ENCODE measurements at places on chromosomes 2 and 18.

GRCh38 chr18:70311726-70312125 lies 22.9 kb downstream of the SOCS6 start:
- no peak for DNase-seq

DNA sequence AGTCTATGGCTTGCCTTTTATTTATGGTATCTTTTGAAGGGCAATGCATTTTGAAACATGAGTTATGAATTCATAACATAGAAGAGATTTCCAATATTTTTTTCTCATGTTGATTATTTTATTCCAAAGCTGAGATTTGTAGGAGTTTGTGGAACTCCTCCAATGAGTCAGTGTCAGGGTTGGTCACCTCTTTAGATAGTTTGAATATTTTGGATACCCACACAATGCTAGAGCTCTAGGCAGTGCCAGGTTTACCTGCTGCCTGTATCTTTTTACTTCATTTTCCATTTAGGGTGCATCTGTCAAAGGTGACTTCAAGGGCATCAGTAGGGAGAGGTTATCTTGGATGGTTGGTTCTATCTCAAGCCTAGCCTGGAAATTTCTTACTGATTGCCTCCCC lies 152.7 kb downstream of the CERS6 start:
- no peak for DNase-seq

GRCh38 chr2:9308186-9308955 lies 101.8 kb downstream of the ASAP2 start:
- no peak for DNase-seq

- DNase-seq: no peak
Observed at GRCh38 chr2:199589306-199589705, 131.6 kb upstream of the SATB2 start.

DNA sequence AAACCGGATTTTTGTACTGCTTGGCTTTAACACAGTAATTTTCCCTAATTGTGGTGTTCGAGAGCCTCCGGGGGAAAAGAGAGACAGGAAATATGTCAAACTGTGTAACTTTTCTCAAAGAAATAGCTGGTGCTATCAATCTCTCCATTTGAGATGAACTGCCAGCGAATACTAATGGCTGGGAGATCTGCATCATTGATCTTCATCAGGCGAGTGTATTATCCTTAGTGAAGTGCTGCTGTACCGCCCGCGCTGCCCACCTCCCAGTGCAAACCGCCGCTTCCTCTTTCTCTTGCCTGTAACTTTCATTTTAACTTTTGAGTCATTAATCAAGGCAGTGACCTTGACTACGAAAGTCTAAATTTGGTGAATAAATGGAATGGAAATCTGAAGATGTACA lies 246.1 kb upstream of the ST6GAL2 start:
- no peak for DNase-seq

DNA sequence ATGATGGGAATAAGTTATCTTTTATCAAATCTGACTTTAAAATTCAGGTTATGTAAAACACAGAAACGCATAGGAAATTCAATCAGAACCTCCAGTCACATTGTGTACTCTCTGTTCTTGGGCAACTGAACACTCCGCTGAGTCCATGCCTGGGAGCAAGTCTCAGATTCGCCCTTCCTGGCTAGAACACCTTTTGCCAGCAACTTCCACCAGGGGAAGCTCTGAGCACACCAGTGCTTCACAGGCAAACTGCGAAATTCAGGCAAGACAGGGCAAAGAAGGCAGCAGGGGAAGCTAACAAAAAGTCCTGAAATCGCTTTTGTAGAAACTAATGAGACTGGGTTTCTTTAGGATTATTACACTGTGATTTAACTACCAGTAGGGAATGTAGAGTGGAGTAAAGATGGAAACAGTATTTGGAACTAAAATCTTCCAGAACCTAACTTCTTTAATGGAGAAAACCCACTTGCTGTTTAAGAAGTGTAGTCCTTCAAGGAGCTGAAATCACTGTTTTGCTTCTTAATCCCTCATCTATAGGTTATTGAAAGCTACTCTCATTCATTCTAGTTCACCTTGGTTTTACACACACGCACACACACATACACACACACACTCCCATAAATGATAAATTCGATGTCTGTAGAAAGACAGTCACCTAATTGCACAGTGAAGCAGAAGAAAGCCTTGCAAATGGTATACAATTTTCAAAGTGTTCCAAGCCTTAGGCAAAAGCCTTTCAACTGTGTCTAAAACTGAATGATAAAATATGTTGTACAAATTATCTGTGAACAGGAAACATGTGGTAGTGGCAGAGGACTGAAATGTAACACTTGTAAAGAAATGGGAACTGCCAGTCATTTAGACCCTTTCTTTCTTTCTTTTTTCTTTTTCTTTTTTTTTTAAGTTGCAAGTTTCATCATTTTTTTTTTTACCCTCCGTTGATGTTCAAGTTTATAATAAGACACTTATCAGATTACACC lies 214.5 kb downstream of the TMEM182 start:
- DNase-seq: peak; percentile 65

DNA sequence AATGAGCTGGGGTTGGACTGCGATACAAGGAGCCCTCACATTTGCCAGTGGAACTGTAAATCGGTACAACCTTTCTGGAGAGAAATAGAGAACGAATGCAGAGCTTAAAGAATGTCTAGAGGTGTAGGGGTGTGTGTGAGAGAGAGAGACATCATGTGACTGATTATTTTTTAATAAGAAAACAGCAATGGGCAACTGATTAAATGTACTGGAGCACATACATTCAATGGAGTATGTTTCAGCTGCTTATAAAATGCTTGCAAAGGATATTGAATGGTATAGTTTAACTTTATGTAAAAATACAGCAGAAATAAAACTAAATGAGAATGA lies 391 bp upstream of the TMEM17 start:
- no peak for DNase-seq

DNA sequence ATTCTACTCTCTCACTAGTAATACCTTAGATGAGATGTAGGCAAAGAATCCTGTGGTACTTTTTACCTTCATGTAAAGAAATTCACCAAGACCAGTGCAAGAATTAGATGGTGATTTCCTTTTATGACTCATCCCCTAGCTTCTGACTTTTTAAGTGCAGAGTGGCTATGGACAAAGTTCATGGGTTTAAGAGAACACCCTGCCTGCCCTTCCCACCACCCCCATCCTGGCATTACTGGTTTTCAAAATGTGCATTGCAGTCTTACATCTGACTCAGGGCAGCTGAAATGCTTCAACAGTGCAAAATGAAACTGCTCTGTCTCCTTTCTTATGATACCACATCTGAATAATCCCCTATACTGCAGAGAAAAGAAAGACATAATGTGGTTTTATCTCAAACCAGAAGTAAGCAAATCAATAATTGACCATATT lies 22.6 kb downstream of the MAIP1 start:
- DNase-seq: no peak

DNA sequence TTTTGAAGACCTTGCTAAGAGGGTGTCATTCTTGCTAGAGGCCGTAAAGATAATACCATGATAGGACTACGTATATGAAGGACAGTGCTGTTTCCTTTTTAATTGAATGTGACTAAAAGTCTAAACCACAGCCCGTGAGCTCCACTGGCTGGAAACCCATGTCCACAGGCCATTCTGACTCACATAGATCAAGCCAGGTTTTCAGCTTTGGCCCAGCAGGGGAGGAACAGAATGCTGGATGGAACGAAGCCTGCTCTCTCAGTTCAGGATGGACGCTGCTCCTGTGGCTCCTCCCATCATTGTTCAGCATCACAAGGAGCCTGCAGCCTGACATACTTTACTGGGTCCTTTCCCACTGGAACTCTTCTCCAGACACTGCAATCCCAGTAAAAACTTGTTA lies 47.6 kb downstream of the ALPK2 start:
- no peak for DNase-seq

DNA sequence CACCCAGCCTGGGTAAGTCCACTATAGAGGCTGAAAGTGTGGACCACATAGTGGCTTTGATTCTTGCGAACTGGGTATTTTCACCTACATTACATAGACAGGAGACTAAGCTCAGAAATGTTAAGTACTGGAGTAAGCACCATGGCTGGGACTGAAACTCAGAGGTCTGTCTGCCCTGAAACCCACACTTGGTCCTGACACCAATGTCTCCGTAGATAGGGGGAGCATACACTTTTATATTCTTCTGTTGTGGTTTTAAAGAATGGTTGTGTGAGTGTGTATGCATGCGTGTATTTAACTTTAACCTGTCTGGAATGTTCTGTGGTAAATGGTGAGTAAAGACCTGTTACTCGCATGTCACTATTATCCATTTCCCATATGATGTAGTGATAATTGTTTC lies 10.3 kb upstream of the NPPC start:
- no peak for DNase-seq

DNA sequence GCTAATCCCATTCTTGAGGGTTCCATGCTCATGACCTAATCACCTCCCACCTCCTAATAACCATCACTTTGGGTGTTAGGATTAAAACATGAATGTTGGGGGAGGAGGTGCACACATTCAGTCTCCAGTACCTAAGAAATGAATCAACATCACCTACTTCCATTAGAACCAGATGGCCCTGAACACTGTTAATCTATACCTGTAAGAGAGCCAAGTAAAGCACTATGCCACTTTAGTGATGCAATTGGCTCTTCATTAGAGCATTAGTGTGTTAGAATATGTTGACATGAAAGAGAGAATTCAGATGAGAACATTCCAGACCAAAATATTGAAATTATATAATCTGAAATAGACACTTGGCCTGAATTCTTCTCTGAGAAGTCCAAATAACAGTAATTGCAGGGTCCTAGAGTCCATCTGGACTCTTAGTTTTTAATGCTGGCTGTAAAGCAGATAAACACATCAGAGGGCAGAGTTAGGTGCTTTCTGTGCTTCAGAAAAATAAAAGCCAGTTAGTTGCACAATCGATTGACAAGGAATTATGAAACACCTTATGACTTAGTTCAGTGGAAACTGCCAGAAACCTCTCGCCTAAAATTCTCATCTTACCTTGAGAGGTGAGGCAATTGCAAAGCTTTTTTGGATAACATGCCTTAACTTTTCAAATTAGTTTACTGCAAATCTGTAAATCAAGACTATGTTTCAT lies 923.7 kb downstream of the SLC4A3 start:
- no peak for DNase-seq

- peak; percentile 55 for DNase-seq
Observed at GRCh38 chr2:20647738-20648137, 3.2 kb downstream of the HS1BP3 start.

DNA sequence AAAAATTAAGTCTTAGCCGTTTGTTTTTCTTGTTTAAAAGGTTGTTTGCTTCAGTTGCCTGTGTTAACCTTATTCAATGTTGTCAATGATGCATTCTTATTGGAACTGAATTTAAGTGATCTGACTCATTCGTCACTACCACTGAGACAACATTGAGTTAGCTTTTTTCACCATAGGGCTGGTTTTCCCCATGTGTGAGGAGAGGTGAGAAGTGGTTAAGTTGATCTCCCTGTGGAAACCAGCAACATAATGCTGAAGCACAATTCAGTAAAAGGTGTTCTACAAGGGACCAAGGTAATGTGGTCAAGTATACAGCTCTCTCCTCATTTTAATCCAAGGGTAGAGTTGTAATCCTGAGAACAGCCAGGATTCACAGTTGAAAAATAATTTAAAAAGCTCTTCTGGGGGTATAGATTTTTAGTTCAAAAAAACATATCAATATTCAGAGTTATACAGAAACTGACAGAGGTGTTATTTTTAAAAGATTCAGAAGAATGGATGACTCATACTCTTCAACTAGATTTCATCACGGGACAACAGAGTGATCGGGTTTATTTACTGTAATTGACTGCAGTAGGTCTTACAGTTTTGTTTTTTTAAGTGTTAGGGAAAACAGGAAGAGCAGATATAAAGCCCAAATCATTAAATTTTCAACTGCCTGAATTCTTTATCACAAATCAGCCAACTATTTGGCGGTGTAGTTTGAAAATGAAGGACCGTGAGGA lies 12.6 kb downstream of the NOP58 start:
- DNase-seq: no peak

- no peak for DNase-seq
Observed at GRCh38 chr2:50596515-50596914, 435.4 kb downstream of the NRXN1 start.

DNA sequence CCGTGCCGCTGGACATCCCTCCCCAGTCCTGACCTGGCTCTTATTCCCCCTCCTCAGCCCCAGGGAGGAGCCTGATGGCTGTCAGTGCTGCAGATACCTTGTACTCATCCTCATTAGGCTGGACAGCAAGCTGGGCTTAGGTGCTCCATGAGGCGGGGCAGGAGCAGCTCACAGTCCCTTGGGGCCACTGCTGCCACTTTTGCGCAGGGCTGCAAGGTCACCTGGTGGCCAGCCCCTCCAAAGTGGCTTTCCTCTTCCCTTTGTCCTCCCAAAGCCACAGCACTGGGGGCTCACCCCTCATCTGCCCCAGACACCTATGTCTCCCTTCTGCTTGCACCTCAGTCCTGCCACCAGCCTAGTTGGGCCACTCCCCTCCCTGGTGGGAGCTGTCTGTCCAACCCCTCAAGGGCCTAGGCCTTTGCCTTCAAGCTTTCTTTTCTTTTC lies 60.8 kb downstream of the FAM168B start:
- no peak for DNase-seq

GRCh38 chr2:157898591-157898996 lies 22.5 kb upstream of the ACVR1 start:
- no peak for DNase-seq

DNA sequence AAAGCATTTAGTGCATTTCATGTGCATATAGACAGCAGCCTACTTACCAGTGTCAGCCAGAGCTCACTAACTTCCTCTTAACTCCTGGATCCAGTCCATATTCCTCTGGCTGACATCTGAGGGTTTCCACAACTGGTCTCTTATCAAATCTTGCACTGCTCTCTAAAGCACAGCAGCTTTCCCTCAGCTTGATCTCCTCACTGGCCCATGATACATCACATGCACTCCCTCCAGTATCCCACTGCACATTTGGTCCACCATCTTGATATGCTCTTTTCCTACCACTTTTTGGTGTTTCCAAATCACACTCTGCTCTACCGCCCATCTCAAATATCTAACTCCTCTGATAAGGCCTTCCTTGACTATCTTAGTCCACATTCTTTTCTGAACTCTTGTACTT lies 105.0 kb upstream of the ZFP36L2 start:
- no peak for DNase-seq

DNA sequence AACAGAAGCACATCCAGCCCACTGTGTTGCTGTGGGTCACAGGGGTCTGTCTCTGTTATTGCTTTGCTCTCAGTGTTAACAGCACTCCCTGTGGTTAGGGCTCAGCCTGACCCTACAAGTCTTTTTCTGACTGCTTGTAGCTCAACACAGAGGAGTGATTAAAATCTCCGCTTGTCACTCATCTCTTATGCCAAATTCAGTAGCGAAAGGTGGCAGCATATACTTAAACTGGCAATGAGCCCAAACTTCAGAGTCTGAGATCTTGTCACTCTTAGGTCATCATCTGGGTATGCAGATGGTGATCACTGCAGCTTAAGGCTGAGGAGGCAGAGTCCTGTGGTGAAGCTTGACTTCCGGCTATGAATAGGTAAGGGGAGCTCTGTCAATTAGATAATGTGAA lies 63.3 kb upstream of the CSRNP3 start:
- no peak for DNase-seq

DNA sequence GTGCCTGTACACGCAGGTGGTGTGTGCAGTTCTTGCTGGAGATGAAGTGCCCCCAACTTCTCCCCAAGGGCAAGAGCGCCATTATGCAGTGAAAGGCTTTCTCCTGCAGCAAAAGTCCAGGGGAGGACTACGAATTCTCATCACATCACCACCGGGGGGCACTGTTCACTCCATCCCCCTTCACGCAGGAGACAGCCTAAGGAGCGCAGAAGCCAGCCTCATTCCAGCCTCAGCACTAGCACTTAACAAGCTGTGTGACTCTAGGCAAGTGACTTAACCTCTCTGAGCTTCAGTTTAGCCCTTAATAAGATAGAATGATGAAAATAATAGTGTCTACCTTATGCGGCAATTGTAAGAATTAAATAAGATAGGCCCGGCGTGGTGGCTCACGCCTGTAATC lies 32.3 kb downstream of the DNMT3A start:
- peak; percentile 87 for DNase-seq
